ENCODE measurements at places on chromosomes 2 and 18.

DNA sequence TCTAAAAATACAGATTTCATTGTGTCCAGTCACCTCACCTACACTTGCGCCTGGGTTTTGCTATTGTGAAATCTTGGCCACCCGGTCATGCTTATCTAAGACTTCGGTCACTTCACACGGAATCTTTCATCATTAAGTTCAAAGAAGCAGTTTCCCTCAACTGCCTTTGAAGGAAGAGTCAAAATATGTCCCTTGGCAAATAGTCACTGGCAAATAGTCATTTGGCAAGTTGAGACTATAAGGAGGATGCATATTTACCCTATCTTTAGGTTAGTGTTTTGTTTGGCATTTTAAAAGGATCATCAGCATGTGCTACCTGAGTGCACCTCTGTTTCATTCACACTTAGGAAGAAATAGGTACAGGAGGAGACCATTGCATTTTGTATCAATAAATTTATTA is 95.9 kb downstream of the FEZ2 start:
- no peak for DNase-seq

- DNase-seq = no peak
Observed at GRCh38 chr2:149816756-149817551, 229.4 kb upstream of the MMADHC start.

GRCh38 chr2:14223576-14223975 is 408.9 kb upstream of the LRATD1 start:
- DNase-seq = no peak

DNA sequence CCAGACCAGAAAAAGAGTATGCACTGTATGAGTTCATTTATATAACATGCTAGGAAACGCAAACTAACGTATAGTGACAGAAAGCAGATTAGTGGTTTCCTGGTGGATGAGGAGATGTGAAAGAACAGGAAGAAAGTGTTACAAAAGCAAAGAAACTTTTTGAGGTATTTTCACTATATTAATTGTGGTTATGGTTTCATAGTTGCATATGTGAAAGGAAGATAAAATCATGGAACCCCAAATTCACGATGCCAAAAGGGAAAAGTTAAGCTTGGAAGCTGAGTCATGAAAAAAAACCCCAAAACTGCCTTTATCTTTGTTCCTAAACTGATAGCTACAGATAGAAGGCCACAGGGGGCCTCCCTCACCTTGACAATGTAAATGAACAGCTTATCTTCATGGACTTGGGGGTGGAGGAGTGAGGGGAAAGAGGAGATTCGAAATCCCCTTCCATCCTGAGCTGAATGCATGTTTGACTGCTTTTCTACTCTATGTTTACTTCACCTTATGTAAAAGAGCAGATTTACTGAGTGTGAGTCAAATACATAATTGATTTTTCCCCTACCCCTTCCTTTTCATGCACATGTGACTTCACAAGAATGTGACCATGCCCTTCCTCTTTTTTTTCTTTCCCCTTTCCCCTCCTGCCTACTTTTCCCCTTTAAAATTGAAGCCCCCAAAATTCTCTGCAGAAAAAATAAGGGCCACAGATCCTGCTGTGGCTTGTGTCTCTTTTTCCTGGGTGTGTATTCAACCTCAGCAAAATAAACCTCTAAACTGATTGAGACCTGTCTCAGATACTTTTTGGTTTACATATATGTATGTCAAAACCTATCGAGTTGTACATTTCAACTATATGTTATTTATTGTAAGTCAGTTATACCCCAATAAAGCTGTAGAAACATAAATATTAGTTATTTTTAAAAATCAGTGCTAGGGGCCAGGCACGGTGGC is 100.1 kb upstream of the TLK1 start:
- DNase-seq = no peak

DNA sequence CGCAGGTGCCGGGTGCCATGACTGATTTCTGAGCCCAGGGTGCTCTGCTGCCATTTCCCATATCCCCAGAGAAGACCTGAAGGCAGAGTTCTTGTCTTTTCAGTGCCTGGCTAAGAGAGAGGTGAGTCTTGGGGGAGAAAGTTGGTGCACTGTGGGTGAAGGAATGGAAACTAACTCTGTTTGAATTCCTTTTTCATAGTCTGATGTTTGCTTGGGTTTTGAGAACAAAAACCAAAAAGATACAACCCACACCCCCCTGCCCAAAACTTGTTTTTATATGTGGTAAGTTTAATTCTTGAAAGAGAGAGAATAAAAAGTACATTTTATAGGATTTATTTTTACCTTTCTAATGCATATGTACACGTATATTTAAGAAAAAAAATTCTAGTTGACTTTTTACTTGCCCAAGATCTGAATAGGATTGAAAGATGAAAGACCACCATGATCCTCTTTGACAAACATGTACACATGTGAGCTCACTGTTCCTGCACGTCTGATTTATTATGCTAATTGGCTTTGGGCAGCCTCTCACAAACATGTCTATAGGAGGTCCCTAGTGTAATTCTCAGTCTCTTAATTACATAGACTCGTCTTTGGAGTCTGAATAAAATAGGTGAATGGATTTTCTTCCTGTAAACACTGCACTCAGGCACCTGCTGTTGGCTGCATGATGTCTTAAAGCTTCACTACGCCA is 46.3 kb downstream of the ARL4C start:
- no peak for DNase-seq

DNA sequence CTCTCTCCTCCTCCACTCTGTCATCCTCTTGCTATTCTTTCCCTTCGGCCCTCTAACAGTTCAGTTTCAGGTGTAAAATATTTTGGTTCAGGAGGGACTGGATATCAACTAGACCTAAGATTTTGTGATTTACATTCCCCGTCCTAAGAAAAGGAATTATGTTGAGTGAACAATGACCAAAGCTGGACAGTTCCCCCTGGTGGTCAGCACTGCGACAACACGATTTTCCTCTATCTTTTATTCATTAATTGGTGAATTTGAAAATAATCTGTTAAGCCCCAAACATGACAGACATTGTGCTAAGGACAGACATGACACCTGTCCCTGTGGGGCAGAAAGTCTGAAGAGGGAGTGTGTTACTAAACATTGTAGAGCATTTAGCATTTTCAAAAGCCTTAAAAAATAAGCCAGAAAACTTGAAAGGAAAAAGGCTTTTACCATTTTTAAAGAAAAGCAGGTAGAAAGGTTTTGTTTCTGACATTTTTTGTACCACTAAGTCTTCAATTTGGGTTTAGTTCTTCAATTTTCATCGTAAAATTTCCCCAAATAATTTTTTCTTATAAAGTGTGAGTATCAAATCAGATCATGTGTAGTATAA is 28.4 kb upstream of the GTF2A1L start:
- no peak for DNase-seq

- DNase-seq = no peak
Observed at GRCh38 chr18:60189856-60190255, 182.7 kb downstream of the MC4R start.

GRCh38 chr18:79361766-79362522 is 33.8 kb upstream of the NFATC1 start:
- no peak for DNase-seq

- no peak for DNase-seq
Observed at GRCh38 chr18:65477455-65477854, 273.4 kb upstream of the CDH7 start.

DNA sequence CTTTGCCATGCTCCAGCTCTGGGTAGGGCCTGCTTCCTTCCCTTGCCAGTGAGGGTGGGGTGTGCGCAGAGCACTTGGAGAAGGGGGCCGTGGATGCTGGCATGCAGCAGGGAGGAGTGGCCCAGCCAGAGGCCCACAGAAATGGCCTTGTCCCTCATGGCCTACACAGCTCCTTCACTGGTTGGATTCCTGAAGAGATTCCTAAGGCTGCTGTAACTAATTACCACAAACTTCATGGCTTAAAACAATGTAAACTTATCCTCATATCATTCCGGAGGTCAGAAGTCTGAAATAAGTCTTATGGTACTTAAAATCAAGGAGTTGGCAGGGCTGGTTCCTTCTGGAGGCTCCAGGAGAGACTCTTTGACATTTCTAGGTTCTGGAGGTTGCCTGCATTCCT is 195.2 kb downstream of the GLI2 start:
- DNase-seq = no peak

- DNase-seq = no peak
Observed at GRCh38 chr2:181104512-181105115, 124.2 kb downstream of the UBE2E3 start.

GRCh38 chr2:68172990-68173700 is 15.5 kb downstream of the PNO1 start:
- no peak for DNase-seq

DNA sequence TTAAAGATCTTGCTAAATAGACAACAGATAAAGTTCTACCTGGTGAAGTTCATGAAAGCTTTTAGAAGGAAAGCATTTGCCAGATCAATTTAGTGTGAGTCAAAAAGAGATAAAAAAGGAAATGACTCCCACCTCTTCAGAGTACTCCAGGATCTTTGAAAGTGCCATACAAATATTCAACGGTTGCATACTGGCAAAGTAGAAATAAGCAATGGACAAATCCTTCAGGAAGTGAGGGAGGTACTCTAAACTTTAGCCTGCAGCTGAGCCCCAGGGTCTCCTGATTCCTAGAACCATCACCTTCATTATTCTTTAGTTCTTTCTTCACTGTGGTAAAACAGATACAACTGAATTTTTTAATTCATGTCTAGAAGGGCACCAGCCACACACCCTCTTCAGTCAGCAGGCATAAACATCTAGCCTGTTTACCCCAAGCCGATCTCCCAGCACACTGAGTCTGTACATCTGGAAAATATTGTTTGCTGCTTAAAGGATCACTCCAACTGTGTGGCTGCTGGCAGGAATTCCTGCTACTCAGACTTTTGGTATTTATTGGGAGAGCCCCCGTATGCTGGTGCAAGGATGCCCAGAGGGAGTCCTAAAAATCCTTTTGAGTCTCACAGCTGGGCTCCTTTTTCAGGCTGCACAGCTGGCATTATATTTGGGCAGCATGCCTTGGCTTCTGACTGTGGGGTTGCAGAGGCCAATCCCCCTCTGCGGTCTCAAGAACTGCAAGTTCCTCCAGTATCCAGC is 72.3 kb upstream of the SESTD1 start:
- DNase-seq = no peak

DNA sequence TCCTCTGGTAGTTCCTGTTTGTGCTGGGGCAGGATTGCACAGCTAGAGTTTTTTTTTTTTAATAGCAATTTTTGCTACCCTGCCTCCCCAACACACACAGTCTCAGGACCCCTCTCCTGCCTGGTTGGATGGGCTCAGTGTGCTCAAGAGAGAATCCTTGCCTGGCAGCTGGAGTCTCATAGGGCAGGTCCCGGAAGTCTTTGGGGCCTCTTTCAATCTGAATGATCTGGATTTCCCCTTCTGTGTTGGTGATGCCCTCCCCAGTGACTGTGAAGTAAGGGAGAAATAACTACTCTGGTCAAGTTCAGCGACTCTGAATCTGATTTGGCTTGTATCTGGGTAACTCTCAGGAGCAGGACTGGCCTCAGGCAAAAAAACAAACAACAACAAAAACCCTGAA is 220.6 kb upstream of the LRRTM1 start:
- DNase-seq = no peak

DNA sequence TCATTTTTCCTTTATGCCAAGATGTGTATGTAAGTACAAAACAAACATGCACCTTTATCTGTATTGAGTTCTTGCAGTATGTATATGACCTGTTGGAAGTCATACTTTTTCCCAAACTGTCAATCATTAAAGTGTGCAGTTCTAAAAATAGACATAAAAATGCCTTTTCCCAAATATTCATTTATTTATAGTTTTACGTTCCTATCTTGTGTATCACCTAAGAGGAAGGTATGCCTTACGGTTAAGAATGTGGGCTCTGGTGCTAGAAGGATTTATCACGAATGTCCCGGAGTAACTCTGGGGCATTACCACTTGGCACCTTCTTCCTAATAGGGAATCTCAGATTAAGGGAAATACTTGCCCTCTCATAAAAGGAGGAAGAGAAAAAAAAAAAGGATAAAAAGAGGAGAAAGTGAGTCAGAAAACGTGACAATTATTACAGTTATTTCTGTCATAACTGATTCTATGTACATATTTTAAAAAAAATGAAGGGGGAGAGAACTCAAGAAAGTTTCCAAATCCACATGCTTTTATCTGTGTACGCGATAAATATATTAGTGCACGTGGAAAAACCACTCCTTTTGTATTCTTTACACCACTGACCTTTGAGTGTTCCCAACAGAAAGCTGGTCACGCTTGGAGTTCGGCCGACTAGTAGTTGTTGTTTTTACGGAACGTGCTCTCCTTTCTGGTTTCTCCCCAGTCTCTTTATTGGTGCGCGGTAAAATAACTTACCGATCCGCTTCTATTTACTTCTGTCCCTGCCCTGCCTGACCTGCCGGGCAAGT is 721 bp downstream of the MCEE start:
- DNase-seq = no peak

GRCh38 chr2:60853531-60853930 is 27.8 kb upstream of the REL start:
- DNase-seq = no peak

GRCh38 chr2:239067196-239067865 is 219.4 kb downstream of the TWIST2 start:
- DNase-seq = no peak

DNA sequence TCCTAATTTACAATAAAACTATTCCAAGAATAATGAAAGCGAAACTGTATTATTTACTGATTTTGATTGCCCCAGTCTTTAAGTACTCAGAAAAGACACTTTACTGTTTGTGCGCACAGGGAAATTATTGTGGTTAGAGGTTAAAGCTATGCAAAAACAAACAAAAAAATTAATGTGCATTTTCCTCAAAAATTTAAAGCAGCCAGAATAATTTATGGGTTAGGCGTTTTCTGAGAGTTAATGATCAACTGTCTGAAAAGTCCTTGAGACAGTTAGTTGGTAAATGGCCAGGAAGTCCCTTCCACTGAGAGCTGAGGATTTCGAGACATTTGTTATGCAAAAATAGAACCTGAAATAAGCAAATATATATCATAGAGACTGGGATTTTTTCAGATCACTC is 143.3 kb downstream of the IRS1 start:
- DNase-seq = no peak

DNA sequence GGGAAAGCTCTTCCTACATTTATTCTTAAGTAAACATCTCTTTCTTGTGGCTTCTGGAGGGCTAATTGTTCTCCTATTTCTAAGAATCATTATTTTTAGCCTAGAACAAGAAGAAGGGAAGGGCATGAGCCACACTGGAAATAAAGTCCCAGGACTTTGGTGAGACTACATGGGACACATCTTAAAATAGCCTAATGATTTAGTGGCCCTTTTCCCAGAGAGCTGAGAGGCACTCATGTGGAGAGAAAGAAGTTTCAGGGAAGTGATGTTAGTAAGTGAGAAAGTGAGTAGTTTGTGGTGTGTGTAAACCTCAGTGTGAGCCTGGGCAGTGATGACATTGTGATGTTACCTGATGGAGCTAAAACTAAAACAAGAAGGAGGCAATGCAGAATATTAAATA is 14.6 kb downstream of the ITGA4 start:
- DNase-seq = no peak

- no peak for DNase-seq
Observed at GRCh38 chr2:190685333-190685732, 36.5 kb downstream of the NAB1 start.

DNA sequence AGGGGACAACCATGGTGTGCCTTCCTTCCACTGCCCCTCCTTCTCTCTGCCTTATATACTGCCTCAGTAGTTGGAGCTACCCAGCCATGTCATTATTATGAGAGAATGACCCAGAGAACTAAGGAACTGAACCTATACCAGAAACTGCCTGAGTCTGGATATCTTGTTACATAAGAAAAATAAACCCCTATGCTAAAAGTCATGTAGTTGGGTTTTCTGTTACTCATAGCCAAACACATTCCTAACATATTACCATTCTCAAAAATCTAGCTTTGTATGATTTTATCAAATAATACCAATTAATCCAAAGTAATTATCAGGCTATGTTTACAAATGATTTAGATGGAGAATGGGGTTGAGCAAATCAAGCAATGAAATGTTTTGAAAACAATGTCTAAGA is 15.0 kb upstream of the KLF7 start:
- DNase-seq = no peak
